Amniotic epithelial cell (primary cell): ENCODE measurements at places on chromosomes 12 and 14.

GRCh38 chr14:51368721-51369163, 128.7 kb downstream of the TMX1 start:
- peak; percentile 93 for DNase-seq

GRCh38 chr12:53234271-53234914, 2.4 kb upstream of the RARG start:
- DNase-seq: no peak

DNA sequence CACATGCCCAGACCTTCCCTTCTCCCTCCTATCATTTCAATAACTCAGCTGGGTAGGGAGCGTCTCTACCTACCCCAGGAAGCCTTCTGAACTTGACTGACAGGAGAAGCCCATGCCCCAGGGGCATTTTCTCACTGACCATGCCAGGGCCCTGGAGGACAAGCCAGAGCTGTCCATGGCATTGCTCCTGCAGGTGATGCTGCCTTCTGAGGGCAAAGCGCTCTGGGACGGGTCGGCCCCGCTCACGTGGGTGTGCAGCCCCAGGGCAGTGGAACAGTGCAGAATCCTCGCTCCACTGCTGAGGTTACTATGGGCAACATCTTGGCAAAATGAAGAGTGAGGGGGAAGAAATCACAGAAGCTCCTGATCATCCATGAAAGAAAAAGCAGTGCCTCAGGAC, 28.5 kb upstream of the CIPC start:
- DNase-seq: no peak

DNA sequence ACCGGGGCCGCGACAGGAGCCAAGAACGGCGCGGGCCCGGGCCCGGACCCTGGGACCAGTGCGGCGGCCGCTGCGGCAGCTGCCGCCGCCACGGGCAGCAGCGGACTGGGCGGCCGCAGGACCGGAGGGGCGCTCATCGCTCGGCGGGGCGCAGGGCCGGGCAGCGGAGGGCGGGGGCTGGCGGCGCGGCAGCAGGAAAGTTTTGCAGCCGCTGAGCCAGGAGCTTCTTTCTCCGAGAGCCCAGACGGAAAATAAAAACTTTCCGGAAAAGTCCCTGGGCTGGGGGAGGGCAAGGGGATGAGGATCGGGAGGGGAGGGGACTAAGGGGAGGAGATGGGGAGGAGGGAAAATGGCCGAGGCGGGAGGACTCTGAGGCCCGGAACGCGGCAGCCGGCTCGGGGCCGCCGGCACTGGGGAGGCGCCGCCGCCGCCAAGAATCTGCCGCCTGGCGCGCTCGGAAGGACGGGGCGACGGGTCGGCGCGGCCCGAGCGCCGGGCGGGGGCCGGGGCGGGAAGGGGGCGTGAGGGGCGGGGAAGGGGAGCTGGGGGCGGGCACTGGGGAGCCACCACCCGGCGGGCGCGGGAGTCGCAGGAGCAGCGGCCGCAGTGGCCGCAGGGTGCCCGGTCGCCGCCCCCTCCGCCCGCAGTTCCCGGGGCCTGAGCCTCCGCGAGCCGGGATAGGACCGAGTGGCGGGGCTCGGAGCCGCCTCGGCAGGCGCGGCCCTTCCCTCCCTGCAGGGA, at the start of gene PRKD1:
PRKD1 (minus strand) TSS at position 472 of the 741 bp plus-strand sequence.
- DNase-seq: peak; percentile 71

DNA sequence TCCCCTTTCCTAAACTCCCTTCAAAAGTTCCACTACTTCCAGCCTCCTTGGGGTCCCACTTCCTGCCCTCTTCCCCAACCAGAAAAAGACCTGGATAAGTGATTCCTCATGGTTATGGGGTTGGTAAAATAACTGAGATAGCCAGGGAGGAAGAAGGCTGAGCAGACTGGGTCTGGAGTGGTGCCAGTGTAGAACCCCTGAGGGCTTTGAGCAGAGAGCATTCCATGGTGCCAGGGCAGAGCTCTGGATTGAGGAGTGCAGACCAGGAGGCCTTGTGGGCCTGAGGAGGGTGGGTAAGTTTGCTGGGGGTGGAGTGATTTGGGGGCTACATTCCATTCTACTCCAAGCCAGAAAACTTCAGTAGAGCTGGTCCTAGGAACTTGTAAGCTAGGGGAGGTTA, 9.5 kb upstream of the CISTR start:
- no peak for DNase-seq

GRCh38 chr12:131116468-131117117, 162.9 kb downstream of the ADGRD1 start:
- DNase-seq: no peak

GRCh38 chr12:116719731-116720528, 17.9 kb downstream of the SPRING1 start:
- DNase-seq: peak; percentile 7

- DNase-seq: no peak
Observed at GRCh38 chr12:83261998-83262397, 575.3 kb downstream of the TMTC2 start.

- DNase-seq: no peak
Observed at GRCh38 chr12:7557227-7557626, 53.6 kb upstream of the CD163 start.

DNA sequence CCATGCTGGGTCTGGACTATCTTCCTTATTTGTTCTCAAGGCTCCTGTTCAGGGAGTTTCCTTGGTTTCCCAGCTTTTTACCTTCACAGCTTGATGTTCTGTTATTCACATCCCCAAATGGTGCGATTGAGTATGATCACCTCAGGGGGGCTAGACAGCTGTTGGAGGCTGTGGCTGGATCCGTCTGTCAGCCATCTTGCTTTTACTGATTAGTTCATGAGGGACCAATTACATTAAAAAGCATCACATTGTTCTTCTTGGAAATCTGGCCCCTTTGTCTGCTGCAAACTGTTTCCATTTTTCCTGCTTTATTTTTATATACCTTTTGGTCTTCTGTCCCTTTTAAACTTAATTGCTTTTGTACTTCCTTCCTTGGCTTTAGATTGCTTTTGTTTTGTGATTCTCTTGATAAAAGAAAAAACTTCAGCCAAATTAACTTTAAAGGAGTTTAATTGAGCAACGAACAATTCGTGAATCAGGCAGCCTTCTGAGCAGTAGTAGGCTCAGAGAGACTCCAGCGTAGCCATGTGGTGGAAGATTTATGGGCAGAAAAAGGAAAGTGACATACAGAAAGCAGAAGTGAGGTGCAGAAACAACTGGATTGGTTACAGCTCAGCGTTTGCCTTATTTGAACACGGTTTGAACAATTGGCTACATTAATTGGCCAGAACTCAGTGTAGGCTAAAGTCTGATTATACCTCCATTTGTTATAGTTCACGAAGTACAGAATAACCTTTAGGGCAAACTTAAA, 208.7 kb downstream of the AEBP2 start:
- peak; percentile 59 for DNase-seq

DNA sequence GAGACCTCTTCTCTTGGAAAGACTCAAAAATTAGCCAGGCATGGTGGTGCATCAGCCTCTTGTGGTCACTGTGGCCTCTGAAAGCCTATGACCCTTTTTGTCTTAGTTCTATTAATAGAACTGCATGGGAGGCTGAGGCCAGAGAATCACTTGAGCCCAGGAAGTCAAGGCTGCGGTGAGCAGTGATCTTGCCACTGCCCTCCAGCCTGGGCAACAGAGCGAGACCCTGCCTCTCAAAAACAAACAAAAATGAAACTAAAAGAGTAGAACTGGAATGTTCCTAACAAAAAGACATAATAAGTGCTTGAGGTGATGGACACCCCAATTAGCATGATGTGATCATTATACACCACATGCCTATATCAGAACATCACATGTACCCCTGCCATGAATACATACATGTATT, 197.0 kb upstream of the EEA1 start:
- DNase-seq: no peak

GRCh38 chr12:1740161-1740948, 49.5 kb downstream of the ADIPOR2 start:
- DNase-seq: no peak

GRCh38 chr14:75453817-75454434, 26.1 kb downstream of the JDP2 start:
- no peak for DNase-seq

DNA sequence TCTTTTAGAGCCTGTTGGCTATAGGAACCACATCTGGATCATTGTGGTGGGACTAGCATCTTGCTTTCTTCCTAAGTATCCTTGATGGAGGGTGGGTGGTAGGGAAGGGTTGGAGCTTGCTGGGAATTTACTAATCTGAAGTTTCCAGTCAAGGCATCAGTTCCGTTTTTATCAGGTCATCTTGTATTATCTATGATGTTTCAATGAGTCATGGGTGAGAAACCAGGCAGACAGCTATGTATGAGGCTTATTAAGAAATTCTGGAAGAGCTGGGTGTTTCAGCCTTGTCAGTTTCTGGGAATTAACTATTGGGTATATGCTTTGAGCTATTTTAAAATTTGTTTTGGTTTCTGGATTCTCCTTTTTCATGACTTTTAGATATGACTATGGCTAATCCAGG, 11.3 kb downstream of the TSFM start:
- peak; percentile 93 for DNase-seq

DNA sequence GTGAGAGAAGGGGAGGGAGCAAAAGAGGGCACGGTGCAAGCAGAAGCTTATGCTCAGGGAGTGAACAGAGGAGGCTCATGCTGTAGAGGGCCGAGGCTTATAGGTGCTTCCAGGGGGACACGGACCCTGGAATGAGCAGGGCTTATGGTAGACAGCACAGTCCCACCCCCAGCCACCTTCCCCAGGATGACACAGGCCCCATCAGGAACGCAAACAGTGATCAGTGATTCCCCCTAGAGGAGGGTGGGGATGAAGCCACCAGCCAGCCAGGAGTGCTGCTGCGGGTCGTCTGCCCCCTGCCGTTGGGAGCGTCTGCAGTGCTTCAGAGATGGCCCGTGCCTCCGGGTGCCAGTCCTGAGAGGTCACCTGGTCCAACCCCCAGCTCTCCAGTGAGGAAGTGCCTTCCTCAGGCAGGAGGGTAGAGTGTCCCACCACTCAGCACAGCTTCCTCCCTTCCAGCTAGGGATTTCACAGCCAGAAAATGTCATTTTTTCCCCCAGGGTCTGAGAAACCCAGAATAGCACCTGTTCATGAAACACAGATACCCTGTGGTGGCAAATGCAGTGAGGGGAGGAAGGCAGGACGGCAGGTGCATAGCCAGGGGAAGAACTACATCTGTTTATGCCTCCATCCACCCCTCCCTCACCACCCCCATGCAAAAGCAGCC, 60.7 kb downstream of the SLC6A12 start:
- peak; percentile 58 for DNase-seq

DNA sequence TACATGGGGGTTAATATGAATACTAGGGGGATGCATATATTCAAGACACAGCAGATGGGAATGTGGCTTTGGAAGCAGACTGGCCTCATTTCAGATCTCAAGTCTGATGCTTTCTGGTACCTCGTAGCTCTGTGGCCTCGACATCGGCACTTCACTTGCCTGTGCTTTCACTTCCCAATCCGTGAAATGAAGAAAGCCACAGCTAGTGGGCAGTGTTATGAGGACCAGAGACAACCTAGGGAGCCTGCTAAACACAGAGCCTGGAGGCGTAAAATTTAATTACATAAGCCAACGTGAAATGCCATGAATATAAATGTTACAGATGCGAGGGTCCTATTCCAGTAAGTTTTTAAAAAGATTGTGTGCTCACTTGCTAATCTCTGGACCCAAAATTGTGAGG, 286.0 kb downstream of the TMEM132D start:
- no peak for DNase-seq

- DNase-seq: no peak
Observed at GRCh38 chr12:84397263-84397662, 515.3 kb downstream of the SLC6A15 start.

- no peak for DNase-seq
Observed at GRCh38 chr12:111870706-111871105, 28.7 kb downstream of the MAPKAPK5 start.

DNA sequence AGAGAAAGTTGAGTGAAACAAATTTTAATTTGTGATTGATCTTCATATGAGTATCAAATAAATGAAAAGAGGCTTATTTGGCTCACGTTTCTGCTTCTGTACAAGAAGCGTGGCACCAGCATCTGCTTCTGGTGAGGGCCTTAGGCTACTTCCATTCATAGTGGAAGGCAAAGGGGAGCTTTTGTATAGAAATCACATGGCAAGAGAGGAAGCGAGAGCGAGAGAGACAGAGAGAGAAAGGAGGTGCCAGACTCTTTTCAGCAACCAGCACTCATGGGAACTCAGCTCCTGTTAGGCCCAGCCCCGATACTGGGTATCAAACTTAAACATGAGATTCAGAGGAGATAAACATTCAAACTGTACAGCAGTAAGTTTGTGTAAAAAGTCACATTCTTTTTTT, 121.4 kb downstream of the SYNE2 start:
- no peak for DNase-seq

DNA sequence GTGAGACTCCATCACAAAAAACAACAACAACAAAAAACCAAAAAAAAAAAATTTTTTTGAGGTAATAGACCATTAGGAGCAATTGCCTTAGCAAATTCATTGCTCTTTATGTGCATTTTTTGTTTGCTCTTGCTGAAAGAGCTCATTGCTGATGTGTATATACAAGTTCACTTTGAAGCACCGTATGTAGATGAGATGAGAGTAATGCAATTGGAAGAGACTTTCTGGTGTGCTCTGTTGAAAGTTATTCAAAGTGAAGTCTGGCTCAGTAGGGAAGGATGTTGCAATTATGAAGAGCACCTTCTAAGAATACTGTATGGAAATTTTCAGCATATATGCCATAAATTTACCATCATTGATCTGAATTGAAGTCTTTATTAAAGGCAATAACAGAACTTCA, 46.7 kb upstream of the KLRD1 start:
- no peak for DNase-seq

DNA sequence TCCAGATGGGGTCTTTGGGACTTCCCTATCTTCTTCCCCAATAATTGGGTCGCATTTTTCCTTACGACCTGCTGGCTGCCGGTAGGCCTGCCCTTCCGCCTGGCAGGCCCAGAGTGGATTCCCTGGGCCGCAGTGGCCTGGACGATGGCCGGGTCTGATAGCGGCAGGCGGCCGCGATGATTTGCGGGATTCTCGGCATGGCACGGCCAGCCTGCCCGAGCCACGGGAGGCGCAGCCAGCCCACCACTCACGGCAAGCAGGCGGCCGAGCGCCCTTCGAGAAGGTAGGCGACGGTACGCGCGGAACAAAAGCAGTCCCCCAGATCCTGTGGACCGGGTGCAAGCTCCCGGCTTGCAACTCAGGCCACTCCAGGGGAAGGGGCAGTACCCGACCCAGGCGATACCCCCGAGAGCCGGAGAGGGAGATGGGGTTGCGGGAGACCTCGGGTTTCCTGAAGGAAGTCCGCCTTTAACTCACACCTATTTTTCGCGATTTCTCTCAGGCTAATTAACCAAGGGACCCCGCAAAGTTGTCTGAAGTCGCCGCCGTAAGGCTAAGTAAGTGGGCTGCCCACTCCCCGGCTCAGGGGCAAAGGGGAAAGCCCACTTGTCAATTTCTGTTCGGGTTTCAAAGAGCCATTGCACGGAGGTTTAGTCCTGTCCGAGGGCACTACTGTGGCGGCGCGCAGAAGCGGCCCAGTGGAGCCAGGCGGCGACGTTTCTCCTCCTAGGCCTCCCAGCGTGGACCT, 1.4 kb upstream of the GSC start:
- DNase-seq: no peak

- DNase-seq: no peak
Observed at GRCh38 chr14:53912021-53912420, 44.6 kb downstream of the BMP4 start.

GRCh38 chr14:27886256-27886655, 880.3 kb upstream of the FOXG1 start:
- DNase-seq: no peak

GRCh38 chr12:30357766-30358490, 337.7 kb downstream of the IPO8 start:
- no peak for DNase-seq

- DNase-seq: no peak
Observed at GRCh38 chr12:74578486-74578885, 40.9 kb downstream of the ATXN7L3B start.
